ENCODE measurements at places on chromosomes 1 and 21.

DNA sequence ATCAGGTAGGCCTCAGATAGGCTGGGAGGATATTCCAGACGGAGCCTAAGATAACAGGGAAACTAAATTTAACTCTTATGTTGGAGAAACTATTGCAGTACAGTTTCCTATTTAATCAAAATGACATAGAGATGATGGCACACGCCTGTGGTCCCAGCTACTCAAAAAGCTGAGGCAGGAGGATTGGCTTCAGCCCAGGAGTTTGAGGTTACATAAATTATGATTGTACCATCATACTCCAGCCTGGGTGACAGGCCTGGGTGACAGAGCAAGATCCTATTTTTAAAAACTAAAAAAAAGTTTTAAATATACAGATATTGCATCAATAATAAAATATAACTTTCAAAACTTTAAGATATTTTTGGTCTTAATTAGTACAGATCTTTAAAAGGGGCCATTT is 25.2 kb upstream of the TAL1 start:
- DNase-seq: no peak

- no peak for DNase-seq
Measured at GRCh38 chr1:28832966-28833365, 21.0 kb downstream of the OPRD1 start.

DNA sequence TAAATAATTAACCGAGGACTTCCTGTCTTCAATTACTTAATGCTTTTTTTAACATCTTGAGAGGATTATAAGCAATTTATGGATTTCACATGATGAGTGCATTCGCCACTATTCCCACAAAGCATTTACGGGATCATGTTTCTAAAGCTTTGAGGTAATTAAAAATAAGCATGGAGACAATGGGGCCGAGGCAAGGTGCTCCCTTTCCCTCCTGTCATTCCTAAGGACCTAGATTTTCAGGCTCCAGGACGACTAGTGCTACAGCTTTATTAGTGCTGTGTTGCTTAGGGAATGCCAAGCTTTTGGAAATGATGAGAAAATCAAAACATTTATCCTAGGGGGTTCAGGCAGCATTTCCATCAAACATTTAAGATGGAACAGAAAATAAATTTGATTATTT is 209.2 kb downstream of the KCTD3 start:
- DNase-seq: no peak

DNA sequence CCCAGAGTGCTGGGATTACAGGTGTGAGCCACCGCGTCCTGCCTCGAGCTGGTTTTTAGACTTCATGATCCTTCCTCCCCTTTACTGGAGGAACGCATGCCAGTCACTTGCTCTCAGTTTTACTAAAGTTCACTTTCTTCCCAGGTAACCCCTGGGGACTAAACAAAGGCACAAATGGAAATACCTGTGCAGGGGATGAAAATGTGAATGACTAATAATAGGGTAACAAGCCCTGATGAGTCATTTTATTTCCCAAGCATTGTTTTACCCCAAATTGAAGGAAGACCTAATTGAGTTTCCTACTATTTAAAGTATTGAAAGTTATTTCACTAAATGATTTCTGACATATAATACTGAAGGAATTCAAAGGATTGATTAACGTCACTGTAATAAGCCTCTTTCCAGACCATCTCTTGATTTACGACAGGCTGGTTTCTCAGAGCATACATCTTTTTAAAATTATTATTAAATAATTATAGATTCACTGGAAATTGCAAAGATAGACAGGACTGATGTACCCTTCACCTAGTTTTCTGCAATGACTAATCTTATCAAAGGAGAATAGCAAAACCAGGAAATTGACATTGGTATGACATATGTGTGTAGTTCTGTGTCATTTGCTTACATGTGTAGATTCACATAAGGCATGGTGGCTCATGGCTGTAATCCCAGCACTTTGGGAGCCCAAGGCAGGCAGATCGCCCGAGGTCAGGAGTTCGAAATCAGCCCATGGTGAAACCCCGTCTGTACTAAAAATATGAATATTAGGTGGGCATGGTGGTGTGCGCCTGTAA is 53.2 kb upstream of the SOD1 start:
- DNase-seq: no peak

DNA sequence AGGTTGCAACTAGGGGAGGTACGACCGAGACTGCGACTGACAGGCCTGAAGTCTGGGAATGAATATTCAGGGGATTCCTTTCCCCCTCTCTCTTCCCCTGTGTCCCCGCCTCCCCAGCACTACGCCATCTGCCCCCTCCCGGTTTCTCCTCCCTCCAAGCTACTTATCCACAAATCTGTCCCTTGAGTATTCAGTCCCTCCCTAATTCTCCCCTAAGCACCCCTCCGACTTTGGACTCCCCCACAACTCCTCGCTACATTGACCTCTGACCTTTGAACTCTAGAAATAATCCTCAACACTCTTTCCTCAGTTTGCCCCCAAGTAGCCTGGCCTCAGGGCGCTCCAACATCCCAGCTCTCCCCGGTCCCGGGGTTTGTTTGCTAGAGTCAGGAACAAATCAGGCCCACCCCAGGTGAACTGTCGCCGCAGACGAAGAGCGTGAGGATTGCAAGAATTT is 393 bp downstream of the LYSMD1 start:
- DNase-seq: no peak

GRCh38 chr1:248851390-248851789 is 7.5 kb downstream of the ZNF692 start:
- no peak for DNase-seq

DNA sequence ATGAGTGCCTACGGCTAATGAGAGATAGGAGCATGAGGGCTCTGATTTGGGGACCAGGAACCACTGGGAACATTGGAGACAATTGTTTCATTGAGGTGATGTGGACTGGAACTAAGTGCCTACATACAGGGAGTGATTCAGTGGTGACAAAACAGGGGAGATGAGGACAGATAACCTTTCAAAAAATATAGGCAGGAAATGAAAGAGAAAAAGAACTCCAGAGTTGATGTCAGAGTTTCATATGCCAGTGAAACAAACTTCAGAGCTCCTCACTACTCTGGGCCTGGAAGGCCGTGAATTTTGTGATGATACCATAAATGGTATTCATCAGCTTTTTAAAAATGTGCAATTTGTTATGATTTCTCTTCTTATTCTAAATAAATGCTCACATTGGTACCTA is 39.3 kb downstream of the FASLG start:
- DNase-seq: no peak

Measured in activated CD4-positive, alpha-beta T cell treated with anti-CD3 and anti-CD28 coated beads for 24 hours (primary cell).